LHCN-M2 (cell line): ENCODE measurements at places on chromosomes 1 and 21. TPM values are rescaled to one million over a fixed set of nuclear protein-coding genes. Genes with fewer than 3 reads are reported as not detected.
A peak's percentile ranks its signal among the peaks of the same experiment; 100 is the strongest.

- DNase-seq: no peak
Measured at GRCh38 chr1:19648689-19649088, 4.6 kb downstream of the NBL1 start.

GRCh38 chr1:223031733-223032601 lies 111.1 kb downstream of the TLR5 start:
- DNase-seq: peak; percentile 45

- no peak for DNase-seq
Measured at GRCh38 chr1:18947570-18947969, 8.9 kb downstream of the IFFO2 start.

DNA sequence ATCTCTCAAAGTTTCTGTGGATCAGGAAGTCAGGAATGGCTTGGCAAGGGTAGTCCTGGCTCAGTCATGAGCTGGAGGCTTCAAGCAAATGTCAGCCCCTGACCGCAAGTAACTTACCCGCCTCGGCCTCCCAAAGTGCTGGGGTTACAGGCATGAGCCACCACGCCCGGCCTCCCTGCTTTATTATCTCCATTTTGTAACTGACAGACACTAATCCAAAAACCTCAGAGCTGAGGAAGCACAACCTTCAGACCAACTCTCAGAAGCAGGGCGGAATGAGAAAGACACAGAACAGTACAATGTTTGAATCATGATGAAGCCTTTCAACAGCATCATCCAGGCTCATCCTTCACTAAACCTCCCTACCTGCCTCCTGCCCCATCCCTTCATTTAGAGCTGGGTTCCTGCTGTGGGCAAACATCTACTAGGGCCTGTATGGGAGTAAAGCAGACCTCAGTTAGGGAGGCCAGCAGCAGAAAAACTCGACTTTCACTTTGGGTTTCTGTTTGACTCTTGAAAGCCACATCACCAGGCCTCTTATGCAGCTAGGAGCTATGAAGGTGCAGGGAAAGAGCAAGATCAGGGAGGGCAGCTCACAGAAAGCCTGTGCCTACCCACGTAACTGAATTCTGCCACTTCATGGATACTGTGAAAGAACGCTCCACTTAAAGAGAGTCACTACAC lies 84.4 kb upstream of the RAB4A start:
- no peak for DNase-seq

- DNase-seq: no peak
Measured at GRCh38 chr1:27427816-27428315, 35.4 kb downstream of the GPR3 start.

DNA sequence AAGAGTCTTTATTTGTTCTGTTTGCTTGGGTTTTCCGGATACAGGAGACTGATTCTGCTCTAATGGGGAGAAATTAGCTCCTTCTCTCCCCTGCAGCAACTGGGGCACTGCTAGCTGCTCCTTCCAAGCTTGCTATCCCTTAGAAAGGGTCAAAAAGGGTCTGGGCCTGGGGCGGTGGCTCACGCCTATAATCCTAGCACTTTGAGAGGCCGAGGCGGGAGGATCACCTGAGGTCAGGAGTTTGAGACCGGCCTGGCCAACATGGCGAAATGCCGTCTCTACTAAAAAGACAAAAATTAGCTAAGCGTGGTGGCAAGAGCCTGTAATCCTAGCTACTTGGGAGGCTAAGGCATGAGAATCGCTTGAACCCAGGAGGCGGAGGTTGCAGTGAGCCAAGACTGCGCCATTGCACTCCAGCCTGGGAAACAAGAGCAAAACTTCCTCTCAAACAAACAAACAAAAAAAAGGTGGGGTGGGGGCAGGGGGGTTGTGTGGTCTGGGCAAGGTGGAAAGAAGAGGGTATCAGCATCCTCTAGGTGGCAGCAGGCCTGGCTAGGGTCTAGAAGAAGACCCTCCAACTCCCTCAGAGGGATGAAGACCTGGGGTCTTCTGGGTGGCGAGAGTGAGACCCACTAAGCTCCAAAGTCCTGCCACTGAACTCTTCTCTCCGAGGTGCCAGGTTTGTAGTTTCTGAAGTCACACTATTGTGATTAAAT lies 15.4 kb upstream of the TBX15 start:
- DNase-seq: no peak

DNA sequence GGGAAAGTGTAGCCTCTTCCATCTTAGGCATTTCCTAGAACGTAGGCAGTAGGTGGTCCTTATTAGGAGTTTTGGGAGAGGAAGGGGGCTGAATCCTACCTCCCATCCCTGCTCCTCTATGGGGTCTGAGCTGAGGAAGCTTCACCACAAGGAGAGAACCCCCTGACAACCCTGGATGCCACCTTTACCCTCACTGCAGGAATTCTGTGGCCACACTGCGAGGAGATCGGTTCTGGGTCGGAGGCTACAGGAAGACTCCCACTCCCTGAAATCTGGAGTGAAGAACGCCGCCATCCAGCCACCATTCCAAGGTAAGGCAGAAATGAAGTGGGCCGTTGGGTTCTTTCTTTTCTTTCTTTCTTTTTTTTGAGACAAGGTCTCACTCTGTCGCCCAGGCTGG lies 1.5 kb downstream of the MX1 start:
- DNase-seq: no peak

DNA sequence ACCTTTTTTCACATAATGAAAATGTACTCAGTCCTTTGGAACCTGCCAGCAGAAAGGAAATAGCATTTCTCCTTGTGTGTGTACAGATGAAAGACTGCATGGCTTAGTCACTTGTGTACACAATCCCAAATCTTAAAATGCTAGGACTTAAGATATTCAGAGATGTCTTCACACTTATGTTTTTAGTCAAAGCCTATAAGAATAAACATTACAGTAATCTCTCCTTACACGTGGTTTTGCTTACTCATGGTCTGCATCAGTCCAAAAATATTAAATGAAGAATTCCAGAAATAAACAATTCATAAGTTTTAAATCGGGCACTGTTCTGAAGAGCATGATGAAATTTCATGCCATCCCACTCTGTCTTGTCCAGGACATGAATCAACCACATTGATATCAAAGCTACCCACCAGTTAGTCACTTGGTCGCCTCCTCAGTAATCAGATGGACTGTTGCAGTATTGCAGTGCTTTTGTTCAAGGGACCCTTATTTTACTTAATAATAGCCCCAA lies 75.7 kb upstream of the RRP15 start:
- DNase-seq: peak; percentile 81

DNA sequence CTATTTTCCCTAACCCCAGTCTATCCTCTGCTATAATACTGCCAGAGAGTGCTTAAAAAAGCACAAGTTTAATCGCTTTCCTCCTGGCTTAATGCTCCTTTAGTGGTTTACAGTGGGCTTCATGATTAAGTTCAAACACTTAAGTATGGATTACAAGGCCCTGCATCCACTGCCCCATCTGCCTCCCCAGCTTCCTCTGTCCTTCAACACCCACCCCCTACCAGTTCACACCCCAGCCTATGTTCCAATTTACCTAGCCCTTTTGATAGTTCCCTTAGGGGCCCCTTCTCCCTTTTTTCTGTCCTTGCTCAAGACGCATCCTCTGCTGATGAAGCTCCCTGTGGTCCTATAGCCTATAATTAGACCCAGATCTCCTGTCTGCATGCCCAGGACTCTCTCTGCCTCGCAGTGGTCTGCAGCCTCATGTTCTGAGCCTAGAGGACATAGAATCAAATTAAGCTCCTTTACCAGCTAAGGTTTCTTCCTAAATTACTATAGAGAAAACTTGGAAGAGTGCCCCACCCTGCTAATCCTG lies 212.5 kb downstream of the FGGY start:
- no peak for DNase-seq

DNA sequence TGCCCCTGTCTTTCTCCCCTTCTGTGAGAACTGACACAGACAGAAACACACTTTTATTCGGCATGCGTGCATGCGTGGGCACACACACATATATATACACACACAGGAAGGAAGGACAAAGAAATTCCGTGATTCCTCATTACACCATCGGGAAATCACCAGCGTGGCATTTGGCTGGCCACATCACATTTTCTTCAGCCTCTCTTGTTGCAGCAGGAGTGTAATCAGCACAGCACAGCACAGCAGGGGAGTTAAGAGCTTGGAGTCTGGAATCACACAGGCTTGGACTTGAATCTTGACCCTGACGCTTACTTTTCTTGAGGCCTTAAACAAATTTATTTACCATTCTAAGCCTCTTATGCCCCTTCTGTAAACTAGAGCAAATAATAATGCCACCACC lies 45.3 kb upstream of the EPHA8 start:
- DNase-seq: no peak

DNA sequence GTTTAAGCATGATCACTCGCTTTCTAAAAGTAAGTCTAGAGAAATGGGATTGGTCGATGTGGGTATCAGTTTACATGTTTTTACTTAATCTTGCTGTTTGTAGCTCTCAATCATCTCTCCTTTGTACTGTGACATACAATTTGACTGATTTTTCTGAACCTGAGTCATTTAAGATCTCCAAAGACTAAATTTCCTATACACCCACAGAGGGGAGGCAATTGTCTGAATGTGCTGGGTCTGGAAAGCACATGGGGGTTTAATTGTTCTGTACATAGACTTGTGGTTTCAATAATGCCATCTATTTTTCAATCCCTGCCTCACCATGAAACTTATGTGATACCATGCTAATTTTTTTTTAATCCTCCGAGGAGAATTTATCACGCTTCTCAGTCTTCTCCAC lies 65.8 kb downstream of the USP25 start:
- no peak for DNase-seq

The WDR26 gene
- 29.2 and 34.6 TPM in 2 replicates for total RNA-seq

The CR1 gene
- total RNA-seq: not detected in 2 replicates

The H3-3A gene
- total RNA-seq: 162 and 250 TPM in 2 replicates

The PLA2G2D gene
- total RNA-seq: not detected in 2 replicates

The SLC25A24 gene
- total RNA-seq: 71.5 and 76.9 TPM in 2 replicates
